ENCODE measurements at places on chromosomes 11 and 22.

DNA sequence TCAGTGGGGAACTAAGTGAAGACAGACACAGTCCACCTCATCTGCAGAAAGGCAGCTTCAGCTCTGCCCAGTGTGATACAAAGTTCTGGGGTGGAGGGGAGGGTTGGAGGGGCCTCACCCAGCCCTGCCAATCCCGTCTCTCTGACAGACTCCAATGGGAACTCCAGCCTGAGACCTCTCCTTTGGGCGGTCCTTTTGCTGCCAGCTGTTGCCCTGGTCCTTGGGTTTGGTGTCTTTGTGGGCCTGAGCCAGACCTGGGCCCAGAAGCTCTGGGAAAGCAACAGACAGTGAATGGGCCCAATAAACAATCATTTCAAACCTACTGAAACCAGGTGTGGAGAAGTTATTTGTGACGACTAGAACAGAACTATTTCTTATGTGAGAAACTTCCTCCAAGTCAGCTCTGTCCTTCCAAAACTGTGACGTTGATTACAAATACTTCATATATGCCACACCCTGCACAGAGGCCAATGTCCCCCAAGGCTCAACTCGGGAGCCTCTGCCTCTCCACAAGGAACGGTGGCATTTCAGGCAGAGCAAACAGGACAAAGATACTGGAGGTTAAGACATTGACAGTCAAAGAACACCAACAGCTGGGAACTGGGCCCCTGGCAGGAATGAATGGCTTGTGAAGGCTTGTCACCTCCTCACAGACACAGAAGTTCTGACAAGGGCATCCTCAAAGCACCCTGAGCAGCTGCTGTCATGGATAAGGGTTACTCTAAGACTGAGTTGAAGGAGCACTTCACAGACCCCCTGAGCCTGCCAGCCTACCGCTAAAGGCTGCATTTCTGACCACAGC, 8.2 kb downstream of the ZP1 start:
- no peak for DNase-seq

DNA sequence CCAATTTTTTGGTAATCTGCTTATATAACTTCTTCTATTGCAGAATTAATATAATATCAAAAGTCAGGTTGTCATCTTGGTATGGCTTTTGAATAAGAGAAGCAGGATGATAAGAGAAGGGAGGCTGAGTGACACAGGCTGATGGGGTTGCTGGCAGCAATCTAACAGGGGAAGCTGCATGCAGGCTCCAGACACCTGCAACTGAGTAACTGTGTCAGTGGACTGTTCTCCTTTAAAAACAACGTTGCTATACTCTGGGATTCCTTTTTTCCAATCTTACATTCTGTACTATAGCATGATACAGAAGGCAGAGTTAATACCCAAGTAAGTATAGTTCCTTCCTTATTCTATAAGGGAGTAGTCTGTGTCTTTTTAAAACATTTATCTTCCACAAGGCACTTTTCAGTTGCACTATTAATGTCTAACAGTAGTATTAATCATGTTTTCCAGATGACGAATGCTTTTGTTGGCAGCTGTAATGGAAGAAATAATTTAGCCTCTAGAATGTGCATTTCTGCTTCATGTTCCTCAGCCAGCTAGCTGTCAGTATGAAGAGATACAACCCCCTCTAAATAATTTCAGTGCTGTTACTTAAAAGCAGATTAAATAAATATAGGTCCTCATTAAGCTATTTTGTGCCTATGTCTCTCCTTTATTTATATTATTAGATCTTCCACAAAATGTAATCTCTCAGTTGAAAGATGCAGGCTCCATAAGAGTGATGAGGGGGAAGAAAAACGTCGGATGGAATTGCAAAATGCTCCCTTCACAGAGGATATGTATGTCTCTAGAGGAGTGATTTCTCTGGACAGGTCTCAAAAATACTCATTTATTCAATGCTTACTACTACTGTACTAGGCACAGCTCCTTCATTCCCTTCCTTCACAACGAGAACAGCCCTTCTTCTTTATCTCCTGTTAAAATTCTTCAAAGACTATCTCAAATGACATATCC, 50.8 kb downstream of the ATG16L2 start:
- no peak for DNase-seq

GRCh38 chr22:27474112-27474571, 327.4 kb downstream of the MN1 start:
- no peak for DNase-seq

- DNase-seq, result no peak
Observed at GRCh38 chr11:12156301-12157140, 46.1 kb downstream of the MICAL2 start.

GRCh38 chr22:37275134-37275533, 7.2 kb upstream of the CYTH4 start:
- DNase-seq, result no peak

- DNase-seq, result no peak
Observed at GRCh38 chr11:6531267-6531752, 34.2 kb downstream of the DNHD1 start.

- DNase-seq, result no peak
Observed at GRCh38 chr11:114448749-114449482, 9.6 kb downstream of the REXO2 start.

DNA sequence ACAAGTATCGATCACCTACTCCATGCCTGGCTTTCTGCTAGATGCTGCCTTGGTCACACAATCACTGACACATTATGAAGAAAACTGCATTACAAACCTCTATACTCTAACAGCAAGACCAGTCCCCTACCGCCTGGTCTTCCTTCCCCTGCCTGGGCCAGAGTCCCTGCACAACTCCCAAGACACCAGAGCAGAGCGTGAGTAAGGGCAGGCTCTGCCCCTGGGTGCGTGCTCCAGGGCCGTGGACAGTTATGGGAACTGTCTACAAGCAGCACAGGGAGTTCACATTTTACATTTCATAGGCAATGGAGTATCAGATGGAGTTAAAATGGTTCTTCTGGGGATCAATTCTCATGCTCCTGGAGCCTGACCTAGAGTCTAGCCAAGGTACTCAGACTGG, 6.5 kb downstream of the FZD4 start:
- no peak for DNase-seq

DNA sequence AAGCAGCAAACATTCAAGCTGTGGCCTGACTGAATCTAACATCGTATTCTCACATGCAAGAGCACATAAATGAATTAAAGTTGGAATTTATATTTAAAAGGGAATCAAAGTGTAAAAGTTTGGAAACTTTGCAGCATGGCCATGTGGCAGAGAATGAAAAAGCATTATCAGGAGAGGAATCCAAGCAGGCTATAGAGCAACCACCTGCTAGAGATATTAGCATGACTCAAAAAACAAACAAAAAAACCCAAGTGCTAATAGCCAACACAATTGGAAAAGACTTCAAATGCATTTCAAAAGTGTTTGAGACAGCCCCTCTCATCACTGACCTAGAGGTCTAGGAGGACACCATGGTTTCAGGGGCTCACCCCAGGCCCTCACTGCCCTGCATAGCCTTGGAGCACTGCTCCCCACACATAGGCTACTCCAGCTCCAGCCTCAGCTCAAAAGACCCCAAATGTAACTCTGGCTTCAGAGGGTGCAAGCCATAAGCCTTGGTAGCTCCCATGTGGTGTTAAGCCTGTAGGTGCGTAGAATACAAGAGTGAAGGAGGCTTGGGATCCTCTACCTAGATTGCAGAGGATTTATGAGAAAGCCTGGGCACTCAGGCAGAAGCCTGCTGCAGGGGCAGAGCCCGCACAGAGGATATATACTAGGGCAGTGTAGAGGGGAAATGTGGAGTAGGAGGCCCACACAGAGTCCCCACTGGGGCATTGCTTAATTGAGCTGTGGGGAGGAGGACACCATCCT, 1.7 kb upstream of the KRTAP5-7 start:
- DNase-seq, result no peak

Data from cortex of kidney (tissue), 1 donor.